ENCODE measurements at places on chromosomes 5 and 9.
A peak's percentile ranks its signal among the peaks of the same experiment; 100 is the strongest.

DNA sequence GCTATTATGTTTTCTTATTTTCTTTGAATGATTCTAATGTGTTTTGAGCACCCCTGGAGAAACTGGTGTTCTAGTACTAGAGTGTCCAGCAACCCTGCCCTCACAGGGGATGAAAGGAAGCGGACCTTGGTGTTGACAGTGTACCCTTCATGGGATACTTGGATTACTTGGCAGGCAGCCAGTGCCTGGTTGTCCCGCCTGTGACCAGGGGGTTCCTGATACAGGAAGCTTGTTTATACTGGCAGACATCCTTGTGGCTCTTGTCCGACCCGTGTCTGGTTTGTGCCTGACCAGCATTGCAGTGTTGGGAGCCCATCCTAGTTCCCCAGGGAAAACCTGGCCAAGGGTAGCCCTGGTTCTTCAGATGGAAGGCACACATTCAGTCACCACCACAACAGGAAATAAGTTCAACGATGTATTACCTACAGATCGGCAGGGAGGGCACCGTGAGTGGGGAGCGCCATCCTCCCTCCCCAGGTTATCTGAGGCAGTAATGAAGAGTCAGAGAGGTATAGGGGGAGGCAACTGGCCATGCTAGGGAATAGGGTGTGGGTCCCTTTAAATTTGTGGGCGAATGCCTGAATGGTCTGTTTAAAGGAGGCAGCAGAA, 47.3 kb downstream of the CACNA1B start:
- DNase-seq = no peak

GRCh38 chr5:145678255-145678654, 156.9 kb downstream of the PRELID2 start:
- DNase-seq = no peak

- no peak for DNase-seq
Observed at GRCh38 chr5:25006734-25007133, 362.0 kb upstream of the CDH10 start.

- no peak for DNase-seq
Observed at GRCh38 chr5:147303976-147304375, 69.2 kb downstream of the STK32A start.

GRCh38 chr5:52786949-52787599, 642 bp upstream of the ITGA1 start:
- DNase-seq = no peak

GRCh38 chr9:108467161-108467560, 388.6 kb downstream of the ACTL7B start:
- DNase-seq = no peak

DNA sequence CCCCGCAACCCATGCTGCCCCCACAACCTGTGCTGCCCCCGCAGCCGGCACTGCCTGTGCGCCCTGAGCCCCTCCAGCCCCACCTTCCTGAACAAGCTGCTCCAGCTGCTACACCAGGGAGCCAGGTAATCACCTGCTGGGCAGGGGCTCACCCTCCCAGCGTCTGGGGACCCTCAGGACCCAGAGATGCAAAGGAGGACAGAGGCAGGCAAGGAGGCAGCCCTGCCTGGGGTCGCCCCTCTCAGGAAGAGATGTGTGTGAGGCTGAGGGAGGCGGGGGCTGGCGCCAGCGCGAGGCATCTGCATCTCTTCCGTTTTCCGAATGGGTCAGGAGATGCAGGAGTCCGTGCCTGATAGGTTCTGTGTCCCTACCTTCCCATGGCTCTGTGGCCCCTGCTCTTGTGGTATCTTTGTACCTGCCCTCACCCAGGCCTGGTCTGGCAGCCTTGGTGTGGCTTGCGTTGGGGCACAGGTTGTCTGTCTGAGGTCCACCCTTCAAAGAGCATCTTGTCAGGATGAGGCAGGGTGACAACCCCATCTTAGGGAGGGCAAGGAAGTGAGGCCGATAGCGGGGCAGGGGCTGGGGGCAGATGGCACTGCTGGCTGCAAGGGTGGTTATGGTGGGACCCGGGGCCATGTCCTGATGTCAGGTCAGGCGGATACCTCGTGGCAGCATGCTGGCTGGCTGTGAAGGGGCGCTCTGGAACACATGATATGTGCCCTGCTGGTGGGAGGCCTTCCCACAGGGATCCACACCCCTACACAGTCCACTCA, 75.7 kb downstream of the WNK2 start:
- DNase-seq = no peak

DNA sequence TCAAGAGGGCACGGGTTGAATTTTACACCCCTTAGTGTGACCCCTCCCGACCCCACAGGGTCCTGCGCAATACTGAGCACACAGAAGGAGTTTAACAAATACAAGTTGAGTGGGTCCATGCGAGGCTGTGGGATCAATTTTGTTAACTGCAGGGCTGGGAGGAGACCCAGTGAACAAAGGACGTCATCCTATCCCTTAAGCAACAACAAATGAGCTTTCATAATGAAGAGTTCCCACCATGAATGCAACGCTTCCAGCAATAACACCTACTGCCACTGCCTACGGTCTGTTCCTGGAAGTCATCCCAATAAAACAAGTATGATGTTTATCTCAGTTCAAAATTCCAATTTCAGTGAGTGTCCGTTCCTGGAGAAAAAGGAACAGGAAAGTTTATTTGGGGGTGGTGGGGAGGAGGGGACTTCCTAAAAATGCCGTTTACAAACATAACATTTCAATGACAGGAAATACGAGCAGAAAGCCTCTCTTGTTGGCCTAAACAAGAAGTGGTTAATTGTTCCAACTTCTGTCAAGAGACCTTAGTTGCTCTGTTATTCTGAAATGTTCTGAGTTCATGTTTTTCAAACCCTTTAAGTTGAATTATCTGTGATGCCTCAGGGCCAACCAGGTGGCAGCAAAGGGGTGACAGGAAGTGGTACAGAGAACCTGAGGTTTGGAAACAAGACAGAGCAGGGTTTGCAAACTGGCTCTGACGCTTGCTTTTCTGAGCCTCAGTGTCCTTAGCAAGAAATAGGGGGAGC, 65.8 kb upstream of the PLPP6 start:
- DNase-seq = no peak

DNA sequence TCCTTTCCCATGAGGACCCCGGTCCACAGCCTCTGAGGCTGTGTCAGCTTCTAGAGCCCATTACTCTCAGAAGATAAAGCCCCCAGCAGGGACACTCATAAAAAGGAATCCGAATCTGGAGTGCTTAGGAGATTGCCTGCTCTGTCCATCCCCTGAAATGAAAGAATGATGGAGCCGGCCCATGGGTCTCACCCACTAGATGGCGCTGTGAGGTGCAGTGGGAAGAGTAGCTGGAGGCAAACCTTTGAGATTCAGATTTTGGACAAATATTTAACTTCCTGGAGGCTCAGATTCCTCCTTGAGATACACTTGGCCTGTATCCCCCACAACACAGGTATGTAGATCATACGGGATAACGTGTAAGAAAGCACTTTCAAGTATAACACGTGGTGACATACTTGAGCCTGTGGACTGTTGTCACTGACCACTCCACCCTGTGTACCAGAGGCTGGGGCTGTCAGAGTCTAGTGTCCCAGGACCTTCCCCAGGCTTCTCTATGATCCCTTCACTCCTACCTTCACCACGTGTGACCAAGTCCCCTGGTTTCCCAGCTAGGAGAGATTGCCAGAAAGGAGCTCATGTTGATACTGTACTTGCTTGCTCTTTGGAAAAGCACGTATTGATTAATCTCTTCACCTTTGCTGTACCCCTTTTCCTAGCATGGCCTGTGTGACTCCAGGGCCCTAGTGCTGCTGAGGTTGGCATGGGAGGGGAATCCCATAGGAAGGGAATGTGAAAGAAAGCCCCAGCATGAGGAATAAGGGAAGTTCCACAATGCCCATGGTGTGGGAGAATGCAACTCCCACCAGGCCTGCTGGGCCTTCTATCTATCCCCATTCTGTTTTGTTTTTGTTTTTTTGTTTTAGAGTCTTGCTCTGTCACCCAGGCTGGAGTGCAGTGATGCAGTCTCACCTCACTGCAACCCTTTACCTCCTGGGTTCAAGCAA, 32.1 kb downstream of the TRMO start:
- no peak for DNase-seq

DNA sequence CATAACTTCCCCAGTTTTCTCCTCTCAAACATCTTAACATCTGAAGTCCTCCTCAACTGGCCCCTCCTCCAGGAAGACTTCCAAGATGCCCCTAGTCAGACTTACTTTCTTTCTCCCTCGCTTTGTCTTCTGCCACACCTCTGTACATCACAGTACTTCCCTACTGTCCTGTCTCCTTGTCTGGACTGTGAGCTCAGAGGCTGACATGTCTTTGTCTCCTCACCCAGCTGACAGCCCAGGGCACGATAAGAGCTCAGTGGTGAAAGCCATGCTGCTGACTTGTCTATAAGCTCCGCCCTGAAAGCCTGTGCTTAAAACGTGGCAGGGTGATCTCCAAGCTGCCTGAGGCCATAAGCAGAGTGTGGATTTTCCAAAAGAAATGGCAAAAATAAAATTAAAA, 33.0 kb upstream of the SLC25A51 start:
- no peak for DNase-seq

GRCh38 chr5:122674385-122674784, 100.5 kb upstream of the SNX2 start:
- no peak for DNase-seq

GRCh38 chr5:172839669-172840431, 5.8 kb downstream of the ERGIC1 start:
- DNase-seq = no peak

DNA sequence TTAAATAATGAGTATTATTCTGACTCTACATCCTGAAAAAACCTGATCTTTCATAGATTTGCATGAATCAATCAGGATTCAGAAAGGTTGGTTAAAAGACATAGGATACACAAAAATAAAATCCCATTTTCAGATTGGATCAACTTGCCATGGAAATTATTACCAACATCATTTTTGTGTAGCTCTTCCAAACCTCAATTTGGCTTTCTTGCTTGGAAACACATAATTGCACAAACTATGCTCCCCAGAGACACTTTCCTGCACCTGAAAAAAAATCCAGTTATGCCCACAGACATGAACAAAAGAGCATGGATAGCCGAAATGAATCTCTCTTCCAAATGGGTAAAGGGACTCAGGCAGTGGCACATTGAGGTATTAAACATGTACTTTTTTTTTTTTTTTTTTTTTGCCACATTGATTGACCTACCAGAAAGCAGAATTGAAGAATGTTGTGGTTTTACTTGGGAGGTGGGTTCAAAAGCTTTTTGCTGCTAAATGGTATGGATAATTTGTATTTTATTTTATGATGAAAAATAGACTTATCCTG, 135.4 kb upstream of the FBN2 start:
- DNase-seq = no peak

DNA sequence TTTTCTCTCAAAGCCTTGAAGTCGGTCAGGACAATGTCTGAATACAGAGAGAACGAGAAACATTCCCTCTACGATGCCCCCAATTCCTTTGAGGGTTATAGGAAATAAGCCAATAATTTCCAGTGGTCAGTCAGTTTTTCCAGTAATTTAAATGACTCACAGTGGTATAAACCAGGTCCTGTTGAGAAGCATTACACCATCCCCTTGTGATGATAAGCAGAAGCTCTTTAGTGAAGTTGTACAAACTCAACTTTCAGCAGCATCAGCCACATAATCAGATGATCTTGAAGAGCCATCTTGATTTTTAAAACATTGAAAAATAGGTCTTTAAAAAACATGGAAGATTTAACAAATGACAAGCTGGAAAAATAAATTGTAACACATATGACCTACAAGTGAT, 173.9 kb upstream of the ZNF462 start:
- no peak for DNase-seq

GRCh38 chr5:102049517-102049916, 246.6 kb downstream of the SLCO4C1 start:
- DNase-seq = no peak

GRCh38 chr9:3827175-3827574, 301.4 kb upstream of the RFX3 start:
- DNase-seq = peak; percentile 11

DNA sequence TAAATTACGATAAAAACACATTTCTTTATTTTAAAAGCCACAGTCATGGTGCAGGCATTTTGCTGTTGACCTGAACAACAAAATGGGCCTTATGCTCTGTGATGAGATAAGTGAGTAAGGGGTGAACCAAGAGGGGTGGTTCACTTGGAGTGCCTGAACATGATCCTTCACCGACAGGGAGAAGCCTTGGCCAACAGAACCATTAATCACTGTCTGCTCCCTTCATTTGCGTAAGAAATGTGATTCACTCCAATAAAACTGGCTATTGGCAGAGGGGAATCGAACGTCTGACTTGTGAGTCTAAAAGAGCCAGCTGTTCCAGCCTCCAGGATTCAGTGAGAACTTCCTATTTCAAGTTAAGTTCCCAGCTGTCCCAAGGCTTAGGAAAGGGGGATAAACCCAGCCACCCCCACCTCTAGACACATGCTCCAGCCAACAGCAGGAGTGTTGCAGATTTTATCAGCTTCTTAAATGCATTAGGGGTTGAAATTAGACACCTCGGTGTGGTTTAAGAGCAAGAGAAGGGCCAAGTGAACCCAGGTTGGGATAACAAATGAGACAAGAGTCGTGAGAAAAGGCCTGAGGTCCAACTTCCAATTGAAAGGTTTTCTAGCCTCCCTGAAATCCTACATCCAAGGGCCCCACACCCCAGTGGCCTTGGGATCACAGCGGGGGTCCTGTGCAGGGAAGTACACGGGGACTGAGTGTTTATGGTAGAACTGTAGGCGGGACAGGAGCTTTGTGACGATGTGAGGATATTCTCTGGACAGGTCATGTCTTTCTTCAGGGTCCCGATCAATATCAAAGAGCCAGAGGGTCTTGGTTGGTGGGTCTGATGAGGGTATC, 131.4 kb upstream of the LHFPL2 start:
- no peak for DNase-seq

GRCh38 chr5:132261881-132262845, 4.7 kb downstream of the PDLIM4 start:
- DNase-seq = no peak

- peak; percentile 6 for DNase-seq
Observed at GRCh38 chr9:125558453-125559092, 148.4 kb downstream of the MAPKAP1 start.

- DNase-seq = no peak
Observed at GRCh38 chr5:53969176-53969730, 341.1 kb downstream of the ARL15 start.

DNA sequence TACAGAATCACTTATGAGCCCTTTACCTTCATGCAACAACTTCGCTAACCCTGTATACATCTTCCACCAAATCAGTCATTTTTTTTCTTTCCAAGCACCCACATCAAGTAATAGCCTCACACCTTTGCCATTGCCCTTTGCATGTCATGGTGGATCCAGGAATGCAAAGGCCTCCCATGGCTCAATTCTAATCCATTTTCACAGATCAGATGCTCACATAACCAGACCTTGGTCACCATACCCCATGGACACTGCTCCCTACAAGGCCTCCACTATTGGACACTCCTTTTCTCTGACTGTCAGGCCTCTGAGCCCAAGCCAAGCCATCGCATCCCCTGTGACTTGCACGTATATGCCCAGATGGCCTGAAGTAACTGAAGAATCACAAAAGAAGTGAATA, 179.5 kb downstream of the RASEF start:
- no peak for DNase-seq

DNA sequence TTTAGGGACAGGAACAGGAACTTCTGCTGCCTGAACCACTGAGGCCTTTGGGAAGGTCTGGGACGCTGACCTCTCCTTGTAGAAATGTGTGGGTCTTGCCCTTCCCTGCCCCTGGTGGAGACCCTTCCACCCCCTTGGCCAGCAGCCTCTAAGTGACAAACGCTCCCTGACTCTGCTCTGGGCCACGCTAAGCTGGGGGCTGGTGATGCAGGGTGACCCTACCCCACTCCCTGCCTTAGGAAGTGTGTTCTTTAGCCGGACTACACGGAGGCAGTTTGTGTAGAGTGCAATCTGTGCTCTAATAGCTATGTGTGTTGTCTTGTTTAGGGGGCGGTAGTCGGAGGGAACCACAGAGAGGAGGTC, 123.0 kb downstream of the COL23A1 start:
- DNase-seq = no peak

GRCh38 chr5:54956922-54957321, 28.5 kb downstream of the ESM1 start:
- DNase-seq = no peak

All from NCI-H1048 (cell line).